ENCODE measurements at places on chromosomes 12 and 14. TPM values are rescaled to one million over a fixed set of nuclear protein-coding genes. Genes with fewer than 3 reads are reported as not detected.

DNA sequence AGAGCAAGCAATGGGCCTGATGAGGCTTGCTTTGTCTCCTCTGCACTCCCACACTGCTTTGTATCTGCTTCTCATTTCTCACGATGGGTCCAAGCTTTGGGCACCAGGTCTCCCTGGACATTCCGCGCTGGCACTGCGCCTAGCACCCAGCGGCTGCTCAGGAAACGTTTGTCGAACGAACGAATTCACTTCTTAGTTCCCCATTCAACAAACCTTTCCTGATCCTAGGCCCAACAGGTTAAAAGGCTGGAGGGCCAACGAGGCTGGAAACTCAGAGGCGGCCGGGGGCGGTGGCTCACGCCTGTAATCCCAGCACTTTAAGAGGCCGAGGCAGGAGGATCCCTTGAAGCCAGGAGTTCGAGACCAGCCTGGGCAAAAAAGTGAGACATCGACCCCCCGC lies 1.0 kb upstream of the GLRX5 start:
- no peak for DNase-seq
- peak overlapping the region; percentile 96 for H3K27ac ChIP-seq
- peak overlapping the region; percentile 91 for H3K4me3 ChIP-seq
- no peaks in the 10 kb centered on the region for H3K27me3 ChIP-seq
- H3K36me3 ChIP-seq = no peaks in the 10 kb centered on the region

The RAB35 gene
- total RNA-seq = 38.1 TPM

DNA sequence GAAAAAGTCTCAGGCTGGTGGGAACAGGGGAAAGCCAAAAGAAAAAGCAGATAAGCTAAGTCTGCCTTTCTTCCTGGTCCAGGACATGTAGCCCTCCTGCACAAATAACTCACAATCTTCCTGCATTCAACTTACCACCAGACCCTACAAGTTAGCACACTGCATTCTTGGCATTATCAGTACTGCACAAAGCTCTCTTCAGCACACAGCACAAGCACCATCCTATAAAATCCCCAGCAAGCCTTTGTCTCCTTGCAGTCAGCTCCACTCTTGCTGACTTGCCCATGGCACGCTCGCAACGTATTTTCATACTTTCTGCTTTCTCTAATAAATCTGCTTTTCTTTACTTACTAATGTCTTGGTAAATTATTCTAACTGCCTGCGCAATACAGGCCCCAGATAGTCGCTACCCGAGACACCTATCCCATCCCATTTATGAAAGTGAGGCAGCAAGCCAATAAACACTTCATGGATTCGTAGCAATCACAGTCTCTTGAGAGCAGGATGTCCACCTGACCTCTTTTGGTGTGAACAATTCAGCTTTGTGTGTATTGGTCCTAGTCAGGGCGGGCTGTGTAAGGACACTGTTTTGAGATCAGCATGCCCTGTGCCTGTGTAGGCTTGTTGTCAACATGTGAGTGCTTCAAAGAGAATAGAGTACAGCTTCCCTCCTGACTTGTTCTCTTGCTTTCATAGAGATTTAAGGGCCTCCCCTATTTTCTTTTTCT lies 49.0 kb downstream of the TMEM117 start:
- no peaks in the 10 kb centered on the region for H3K4me1 ChIP-seq
- no peaks in the 10 kb centered on the region for H3K36me3 ChIP-seq
- DNase-seq = no peak

The HVCN1 gene
- 4.2 TPM for total RNA-seq

The ADCY6 gene
- total RNA-seq = 128 TPM

GRCh38 chr14:74886001-74886400 lies 4.3 kb downstream of the DLST start:
- H3K27ac ChIP-seq = no peak overlapping the region
- H3K4me3 ChIP-seq = no peak overlapping the region
- H3K27me3 ChIP-seq = no peaks in the 10 kb centered on the region
- peaks cover 28% of the 10 kb centered on the region for H3K4me1 ChIP-seq

The LAG3 gene
- 2.5 TPM for total RNA-seq

DNA sequence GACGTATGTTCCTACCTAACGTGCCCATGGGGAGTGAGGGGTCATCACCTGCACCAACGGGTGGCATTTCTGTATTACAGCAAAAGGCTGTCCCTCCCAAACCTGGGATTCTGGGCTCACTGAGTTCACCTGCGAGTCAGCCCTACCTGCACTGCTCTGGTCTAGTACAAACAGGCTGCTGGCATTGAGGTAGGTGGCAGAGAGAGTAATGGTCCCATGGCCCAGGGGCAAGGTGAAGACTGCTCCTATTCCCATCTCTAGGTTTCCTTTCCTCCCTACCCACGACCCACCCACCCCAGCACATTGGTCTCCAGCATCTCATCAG lies 421 bp downstream of the SUOX start:
- no peaks in the 10 kb centered on the region for H3K27me3 ChIP-seq
- peak overlapping the region; percentile 96 for H3K27ac ChIP-seq
- peaks cover 12% of the 10 kb centered on the region for H3K36me3 ChIP-seq
- DNase-seq = no peak

The GNS gene
- total RNA-seq = 71.5 TPM

DNA sequence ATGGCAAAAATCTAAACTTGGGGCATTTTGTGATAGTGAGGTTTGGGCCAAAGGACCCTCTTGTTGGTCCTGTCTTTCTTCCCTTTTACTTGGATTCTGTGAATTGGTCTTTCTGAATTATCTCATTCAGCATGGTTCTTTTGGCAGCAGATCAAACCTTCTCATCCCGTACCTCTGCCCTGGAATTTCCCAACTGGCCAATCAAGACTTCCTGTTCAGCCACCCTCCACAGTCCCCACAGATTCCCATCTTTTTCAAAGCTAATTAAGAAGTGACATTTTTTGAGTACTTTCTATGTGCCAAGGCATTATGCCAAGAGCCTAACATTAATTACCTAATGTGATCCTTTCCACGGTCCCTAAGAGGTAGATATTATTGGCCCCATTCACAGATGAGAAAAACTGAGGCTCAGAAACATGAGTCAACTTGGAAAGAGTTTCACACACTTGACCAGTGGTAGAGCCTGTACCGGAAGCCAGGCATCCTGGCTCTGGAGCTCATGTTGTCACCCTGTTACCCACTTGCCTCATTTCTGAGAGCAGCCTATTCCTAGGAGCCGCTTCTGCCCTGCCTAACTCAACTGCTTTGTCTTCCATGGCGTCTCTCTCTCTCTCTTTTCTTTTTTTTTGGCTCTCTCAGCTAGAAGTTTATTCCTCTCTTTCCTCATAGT lies 135.9 kb downstream of the C12orf75 start:
- H3K4me1 ChIP-seq = peaks cover 3% of the 10 kb centered on the region
- H3K27me3 ChIP-seq = peaks cover 6% of the 10 kb centered on the region
- H3K4me3 ChIP-seq = no peak overlapping the region
- DNase-seq = no peak

DNA sequence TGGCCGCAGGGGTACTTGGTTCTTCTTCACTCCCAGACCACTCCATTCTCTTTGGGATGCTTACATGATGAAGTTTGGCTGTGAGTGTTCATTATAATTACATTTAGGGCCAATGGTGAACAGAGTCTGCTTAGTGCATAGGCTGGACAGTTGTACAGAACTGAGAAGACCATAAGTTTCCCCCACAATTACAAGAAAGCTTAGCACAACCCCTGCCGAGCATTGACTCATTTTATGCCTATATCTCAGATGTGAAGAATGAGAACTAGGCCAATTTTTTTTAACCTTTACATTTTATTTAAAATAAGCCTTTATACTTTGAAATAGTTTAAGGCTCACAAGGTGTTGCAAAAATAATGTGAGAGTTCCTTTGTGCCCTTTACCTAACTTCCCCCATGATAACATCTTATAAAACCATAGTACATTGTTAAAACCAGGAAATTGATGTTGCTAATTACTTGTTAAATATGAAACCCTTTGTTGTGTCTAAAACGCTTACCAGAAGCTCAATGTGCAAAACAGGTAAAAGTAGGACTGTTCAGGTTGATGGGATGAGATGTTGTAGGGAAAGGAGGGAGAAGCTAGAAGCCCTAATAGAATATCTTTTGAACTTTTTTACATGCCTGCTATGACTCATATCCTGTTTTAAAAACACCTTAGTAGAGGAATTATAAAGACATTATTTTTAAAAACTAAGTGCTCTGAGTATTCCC lies 47.2 kb downstream of the ALDH1L2 start:
- H3K27me3 ChIP-seq = no peaks in the 10 kb centered on the region
- H3K36me3 ChIP-seq = peaks cover 1% of the 10 kb centered on the region
- H3K27ac ChIP-seq = no peak overlapping the region
- no peak for DNase-seq
- H3K4me3 ChIP-seq = no peak overlapping the region

The CD163L1 gene
- 1.1 TPM for total RNA-seq
